ENCODE measurements at places on chromosomes 16 and 17.

- no peak for DNase-seq
- no peak overlapping the region for H3K27ac ChIP-seq
- H3K36me3 ChIP-seq = peaks cover 9% of the 10 kb centered on the region
- no peaks in the 10 kb centered on the region for H3K4me1 ChIP-seq
- no peaks in the 10 kb centered on the region for H3K27me3 ChIP-seq
Observed at GRCh38 chr17:44733753-44734152, 25.0 kb upstream of the ADAM11 start.

DNA sequence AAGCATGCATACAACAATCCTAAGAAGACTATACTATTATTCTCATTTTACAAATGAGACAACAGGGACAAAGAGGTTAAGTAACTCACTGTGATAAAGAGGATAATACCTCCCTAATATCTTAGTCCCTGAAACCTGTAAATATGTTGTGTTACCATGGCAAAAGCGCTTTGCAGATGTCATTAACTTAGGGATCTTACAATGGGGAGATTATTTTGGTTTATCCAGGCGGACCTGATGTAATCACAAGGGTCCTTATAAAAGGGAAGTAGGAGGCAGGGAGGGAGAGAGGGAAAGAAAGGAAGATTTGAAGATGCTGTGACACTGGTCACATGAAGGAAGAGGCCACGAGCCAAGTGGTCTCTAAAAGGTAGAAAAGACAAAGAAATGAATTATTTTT, 164.7 kb downstream of the CNTNAP4 start:
- H3K4me1 ChIP-seq = no peaks in the 10 kb centered on the region
- H3K36me3 ChIP-seq = no peaks in the 10 kb centered on the region
- DNase-seq = no peak

DNA sequence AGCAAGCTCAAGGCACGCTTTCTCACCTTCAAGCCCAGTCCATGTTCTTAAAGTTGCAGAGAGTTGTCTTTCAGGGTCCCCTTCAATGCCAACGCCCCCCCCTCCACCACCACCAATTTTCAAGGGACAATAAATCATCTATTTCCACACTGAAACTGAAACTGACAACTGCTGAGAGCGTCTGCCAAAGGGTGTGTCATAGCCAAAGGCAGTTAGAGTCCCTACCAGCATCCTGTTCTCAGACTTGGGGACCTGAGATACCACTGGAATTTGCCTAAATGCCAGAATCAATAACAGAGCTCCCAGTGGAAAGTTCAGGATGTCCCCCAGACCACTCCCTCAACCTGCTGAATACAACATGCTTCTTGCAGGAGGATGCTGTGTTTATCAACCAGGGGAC, 133.2 kb upstream of the SOX9 start:
- H3K27ac ChIP-seq = no peak overlapping the region
- no peak for DNase-seq
- peaks cover 42% of the 10 kb centered on the region for H3K4me1 ChIP-seq
- H3K36me3 ChIP-seq = no peaks in the 10 kb centered on the region

DNA sequence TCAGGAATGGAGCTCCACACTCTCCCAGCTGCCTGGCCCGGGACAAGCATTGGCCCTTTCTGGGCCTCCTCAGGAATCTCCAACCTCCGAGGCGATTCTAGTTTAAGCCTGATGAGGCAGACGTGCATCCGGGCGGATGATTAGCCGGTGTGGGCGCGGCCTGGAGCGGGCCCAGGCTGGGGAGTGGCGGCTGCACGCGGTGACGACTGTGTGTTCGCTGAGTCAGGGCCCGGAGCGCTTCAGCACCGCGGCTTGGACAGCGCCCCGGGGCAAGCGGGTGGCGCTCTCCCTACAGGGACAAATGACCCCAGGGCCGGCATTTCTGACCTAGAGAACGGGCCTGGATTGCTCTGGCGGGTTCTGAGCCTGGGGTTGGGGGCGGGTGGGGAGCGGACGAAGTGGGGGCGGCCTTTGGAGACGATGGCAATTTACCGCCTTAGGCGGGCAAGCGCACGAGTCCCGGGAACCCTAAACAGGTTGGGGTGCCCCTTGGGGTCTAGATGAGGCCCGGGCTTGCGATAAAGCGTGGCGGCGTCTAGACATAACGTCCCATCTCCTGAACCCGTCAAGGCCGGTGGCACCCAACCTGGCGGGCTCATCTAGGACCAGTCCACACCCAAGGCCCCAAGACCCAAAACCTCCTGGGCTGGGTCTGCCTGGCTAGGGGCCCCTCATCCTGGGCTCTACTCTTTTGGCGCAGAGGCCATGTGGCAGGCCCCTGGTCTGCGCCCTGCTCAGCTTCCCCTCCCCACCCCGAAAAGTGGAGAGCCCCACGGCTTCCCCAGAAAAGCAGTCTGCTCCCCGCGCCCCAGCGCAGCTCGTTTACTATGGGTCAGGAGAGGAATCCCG, 22.3 kb upstream of the ZNHIT3 start:
- peaks cover 46% of the 10 kb centered on the region for H3K27me3 ChIP-seq
- no peaks in the 10 kb centered on the region for H3K4me1 ChIP-seq
- no peak overlapping the region for H3K27ac ChIP-seq
- DNase-seq = peak; percentile 47
- no peak overlapping the region for H3K4me3 ChIP-seq
- H3K36me3 ChIP-seq = no peaks in the 10 kb centered on the region

DNA sequence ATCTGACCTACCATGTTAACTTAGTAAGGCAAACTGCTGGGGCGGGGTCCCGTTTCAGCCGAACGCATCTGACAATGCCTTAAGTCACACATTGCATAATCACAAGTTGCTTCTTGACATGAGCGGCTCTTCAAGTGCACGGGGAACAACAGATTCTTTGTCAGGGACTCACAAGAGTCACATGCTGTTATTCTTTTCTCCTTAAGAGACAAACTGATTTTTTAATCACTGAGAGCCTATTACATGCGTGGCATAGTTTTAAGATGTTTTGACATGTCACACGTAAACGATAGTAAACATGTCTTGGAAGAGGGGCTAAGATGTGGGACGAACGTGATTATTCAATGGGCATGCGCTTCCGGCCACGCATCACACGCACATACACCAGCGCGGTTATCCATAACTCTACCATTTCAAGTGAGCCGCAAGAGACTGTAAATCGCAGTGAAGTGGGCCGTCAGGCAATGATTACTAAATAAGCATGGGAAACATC, 63.4 kb downstream of the ADCY9 start:
- peak; percentile 3 for DNase-seq
- no peaks in the 10 kb centered on the region for H3K27me3 ChIP-seq
- H3K36me3 ChIP-seq = no peaks in the 10 kb centered on the region
- H3K4me3 ChIP-seq = peak overlapping the region; percentile 17
- H3K4me1 ChIP-seq = peaks cover 24% of the 10 kb centered on the region

- no peak for DNase-seq
- H3K36me3 ChIP-seq = no peaks in the 10 kb centered on the region
- no peak overlapping the region for H3K27ac ChIP-seq
- no peak overlapping the region for H3K4me3 ChIP-seq
Observed at GRCh38 chr17:81317961-81318605, 23.0 kb upstream of the SLC38A10 start.

GRCh38 chr16:25031441-25032307, 16.5 kb upstream of the ARHGAP17 start:
- H3K27me3 ChIP-seq = no peaks in the 10 kb centered on the region
- H3K27ac ChIP-seq = no peak overlapping the region
- H3K36me3 ChIP-seq = no peaks in the 10 kb centered on the region
- peaks cover 16% of the 10 kb centered on the region for H3K4me1 ChIP-seq
- H3K4me3 ChIP-seq = peak overlapping the region; percentile 79
- DNase-seq = peak; percentile 93

DNA sequence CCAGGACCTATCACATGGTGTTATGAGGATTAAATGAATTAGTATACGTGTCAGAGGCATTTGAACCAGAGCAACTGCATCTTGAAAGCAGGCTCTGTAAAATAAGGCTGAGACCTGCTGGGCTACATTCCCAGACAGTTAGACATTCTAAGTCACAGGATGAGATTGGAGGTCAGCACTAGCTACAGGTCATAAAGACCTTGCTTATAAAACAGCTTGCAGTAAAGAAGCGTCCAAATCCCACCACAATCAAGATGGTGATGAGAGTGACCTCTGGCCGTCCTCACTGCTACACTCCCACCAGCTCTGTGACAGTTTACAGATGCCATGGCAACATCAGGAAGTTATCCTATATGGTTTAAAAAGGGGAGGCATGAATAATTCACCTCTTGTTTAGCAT, 71.8 kb downstream of the IRF8 start:
- H3K4me1 ChIP-seq = no peaks in the 10 kb centered on the region
- no peaks in the 10 kb centered on the region for H3K36me3 ChIP-seq
- peaks cover 61% of the 10 kb centered on the region for H3K27me3 ChIP-seq
- H3K27ac ChIP-seq = no peak overlapping the region

- peaks cover 7% of the 10 kb centered on the region for H3K36me3 ChIP-seq
- no peaks in the 10 kb centered on the region for H3K4me1 ChIP-seq
- no peaks in the 10 kb centered on the region for H3K27me3 ChIP-seq
- H3K4me3 ChIP-seq = no peak overlapping the region
Observed at GRCh38 chr16:56823081-56823733, 41.8 kb upstream of the SLC12A3 start.

DNA sequence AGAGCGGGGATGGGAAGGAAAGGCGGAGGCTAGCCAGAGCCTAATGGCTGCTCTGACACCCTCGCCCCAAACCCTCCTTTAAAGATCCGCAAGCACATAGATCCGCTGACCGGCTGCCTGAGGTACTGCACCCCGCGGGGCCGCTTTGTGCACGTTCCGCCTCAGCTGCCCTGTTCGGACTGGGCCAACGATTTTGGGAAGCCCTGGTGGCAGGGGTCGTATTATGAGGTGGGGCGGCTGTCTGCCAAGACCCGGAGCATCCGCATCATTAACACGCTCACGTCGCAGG, 663 bp downstream of the CYB5D1 start:
- peaks cover 24% of the 10 kb centered on the region for H3K4me1 ChIP-seq
- H3K4me3 ChIP-seq = peak overlapping the region; percentile 67
- no peaks in the 10 kb centered on the region for H3K27me3 ChIP-seq
- no peak for DNase-seq

- DNase-seq = no peak
- no peaks in the 10 kb centered on the region for H3K27me3 ChIP-seq
- no peaks in the 10 kb centered on the region for H3K36me3 ChIP-seq
- H3K27ac ChIP-seq = no peak overlapping the region
- H3K4me1 ChIP-seq = peaks cover 9% of the 10 kb centered on the region
Observed at GRCh38 chr16:66484453-66485213, 57.5 kb downstream of the BEAN1 start.

- H3K4me1 ChIP-seq = no peaks in the 10 kb centered on the region
- no peaks in the 10 kb centered on the region for H3K36me3 ChIP-seq
- no peak overlapping the region for H3K27ac ChIP-seq
- DNase-seq = no peak
- peaks cover 13% of the 10 kb centered on the region for H3K27me3 ChIP-seq
Observed at GRCh38 chr16:48003206-48003907, 152.4 kb downstream of the ABCC12 start.
